ENCODE measurements at places on chromosomes 7 and 10.
A peak's percentile ranks its signal among the peaks of the same experiment; 100 is the strongest.

DNA sequence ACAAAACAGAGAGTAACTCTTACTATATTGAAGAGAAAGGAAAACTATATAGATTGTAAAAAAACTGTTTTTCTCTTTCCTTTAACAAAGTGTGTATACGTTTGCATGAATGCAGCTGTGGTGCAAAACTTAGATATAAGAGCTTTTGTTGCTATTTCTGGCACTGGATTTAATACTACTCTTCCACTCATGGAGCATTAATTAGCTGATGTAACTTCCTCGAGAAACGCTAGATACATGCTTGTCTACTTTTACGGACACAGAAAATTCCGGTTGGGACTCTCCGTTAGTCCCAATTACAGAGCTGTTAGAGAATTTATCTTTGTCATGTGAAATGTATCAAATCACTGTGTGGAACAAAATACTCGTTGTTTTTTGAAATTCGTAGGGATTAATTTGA lies 135.5 kb downstream of the ZNF22 start:
- DNase-seq, result no peak

GRCh38 chr10:77458986-77459590 lies 178.5 kb downstream of the KCNMA1 start:
- DNase-seq, result peak; percentile 47

DNA sequence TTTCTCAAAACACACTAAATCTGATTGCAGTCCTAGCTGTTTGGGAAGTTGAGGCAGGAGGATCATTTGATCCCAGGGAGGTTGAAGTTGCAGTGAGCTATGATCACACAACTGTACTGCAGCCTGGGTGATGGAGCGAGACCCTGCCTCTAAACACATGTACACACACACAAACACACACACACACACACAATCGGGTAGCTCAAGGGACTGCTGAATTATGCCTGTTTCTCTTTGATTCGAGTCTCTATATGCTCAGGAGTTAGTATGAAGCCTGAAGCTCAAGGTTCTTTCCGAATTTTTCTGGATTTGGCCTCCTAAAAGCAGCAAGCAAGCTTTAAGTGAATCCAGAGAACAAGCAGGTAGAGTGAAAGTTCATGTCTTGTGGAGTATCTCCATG lies 22.5 kb downstream of the PRTFDC1 start:
- no peak for DNase-seq

- no peak for DNase-seq
Observed at GRCh38 chr7:15327001-15327400, 234.8 kb downstream of the AGMO start.

- DNase-seq, result no peak
Observed at GRCh38 chr10:12908773-12909172, 92.7 kb downstream of the CCDC3 start.

DNA sequence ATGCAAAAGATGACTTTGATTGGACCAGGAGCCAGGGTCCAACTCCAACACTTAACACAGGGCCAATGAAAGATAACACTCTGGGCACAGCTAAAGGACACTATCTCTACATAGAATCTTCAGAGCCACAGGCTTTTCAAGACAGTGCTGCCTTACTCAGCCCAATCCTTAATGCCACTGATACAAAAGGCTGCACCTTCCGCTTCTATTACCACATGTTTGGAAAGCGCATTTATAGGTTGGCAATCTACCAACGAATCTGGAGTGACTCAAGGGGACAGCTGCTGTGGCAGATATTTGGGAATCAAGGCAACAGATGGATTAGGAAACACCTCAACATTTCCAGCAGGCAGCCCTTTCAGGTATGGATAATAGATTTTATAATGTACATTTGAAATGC lies 160.7 kb downstream of the MALRD1 start:
- no peak for DNase-seq
